ENCODE measurements at places on chromosomes 4 and X.
A peak's percentile ranks its signal among the peaks of the same experiment; 100 is the strongest.

DNA sequence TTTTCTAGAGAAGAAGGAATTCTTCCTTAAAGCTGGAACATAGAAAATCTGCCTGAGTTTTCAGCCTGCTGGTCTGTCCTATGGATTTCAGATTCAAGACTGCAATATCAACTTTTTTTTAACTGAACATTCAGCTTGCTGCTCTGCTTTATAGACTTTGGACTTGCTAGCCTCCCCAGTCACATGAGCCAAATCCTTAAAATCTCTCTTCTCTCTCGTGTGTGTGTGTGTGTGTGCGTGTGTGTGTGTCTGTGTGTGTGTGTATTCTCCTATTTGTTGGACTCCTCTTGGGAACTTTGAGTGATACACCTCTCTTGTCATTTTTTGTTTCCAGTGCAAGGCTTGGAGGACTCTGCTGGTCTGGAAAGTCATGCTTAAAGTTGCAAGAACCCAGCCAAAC lies 6.8 kb upstream of the TBC1D19 start:
- no peak for DNase-seq
- H3K27me3 ChIP-seq, result no peaks in the 10 kb centered on the region
- H3K36me3 ChIP-seq, result no peaks in the 10 kb centered on the region

GRCh38 chr4:176709417-176709816 lies 83.3 kb downstream of the VEGFC start:
- H3K4me3 ChIP-seq, result no peak overlapping the region
- H3K36me3 ChIP-seq, result no peaks in the 10 kb centered on the region
- H3K4me1 ChIP-seq, result no peaks in the 10 kb centered on the region
- H3K27ac ChIP-seq, result no peak overlapping the region

DNA sequence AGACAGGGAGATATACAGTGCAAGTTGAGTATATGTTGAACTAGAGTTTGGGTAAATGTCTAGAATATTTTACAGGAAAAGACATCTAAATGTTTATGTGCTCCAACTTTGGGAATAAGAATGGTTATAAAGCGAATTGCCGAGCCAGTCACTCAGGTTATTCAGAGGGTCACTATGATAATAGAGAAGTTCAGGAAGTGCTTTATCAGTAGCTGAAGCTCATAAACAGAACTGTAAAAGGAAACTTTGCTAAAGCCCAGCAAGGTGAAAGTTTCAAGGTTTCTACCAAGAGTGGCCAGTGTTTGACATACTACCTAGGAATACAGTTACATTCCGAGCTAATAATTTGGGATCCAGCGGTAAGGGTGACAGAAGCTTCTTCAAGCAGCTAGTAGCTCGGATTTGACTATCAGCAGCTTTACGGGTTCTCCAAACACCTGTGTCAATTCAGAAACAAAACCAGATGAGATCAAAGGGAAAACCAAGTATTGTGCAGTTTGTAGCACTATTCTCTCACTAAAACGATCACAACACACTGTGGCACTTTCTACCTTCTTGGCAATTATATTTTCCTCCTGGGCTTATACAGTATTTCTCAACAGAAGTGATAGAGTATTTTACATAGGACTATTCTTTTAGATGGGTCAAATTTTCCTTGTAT lies 17.2 kb upstream of the BCLAF3 start:
- no peak for DNase-seq
- no peak overlapping the region for H3K4me3 ChIP-seq
- H3K27me3 ChIP-seq, result no peaks in the 10 kb centered on the region

DNA sequence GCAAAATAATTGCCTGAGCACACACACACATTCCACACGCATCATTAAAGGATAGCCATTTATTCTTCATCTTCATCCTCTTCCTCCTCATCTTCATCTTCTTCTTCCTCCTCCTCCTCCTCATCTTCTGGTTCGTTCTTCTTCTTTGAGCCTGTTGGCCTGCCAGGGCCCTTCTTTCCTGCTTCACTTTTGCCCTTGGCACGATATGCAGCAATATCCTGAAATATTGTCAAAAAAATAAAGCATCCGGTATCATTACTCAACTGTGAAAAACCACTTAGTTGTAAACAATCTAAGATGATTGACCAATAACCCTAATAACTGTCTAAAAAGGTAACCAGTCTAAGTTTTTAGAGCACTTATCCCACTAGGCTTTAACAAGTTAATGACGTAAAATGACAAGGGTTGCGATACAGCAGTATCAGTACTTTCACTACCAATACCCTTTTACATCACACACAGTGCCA lies 2.1 kb downstream of the HMGB2 start:
- H3K27me3 ChIP-seq, result no peaks in the 10 kb centered on the region
- 0 out of 3 replicates have a peak overlapping the region, but pooled peaks have one; percentile 15 for H3K27ac ChIP-seq
- H3K36me3 ChIP-seq, result peaks cover 59% of the 10 kb centered on the region
- no peak for DNase-seq

DNA sequence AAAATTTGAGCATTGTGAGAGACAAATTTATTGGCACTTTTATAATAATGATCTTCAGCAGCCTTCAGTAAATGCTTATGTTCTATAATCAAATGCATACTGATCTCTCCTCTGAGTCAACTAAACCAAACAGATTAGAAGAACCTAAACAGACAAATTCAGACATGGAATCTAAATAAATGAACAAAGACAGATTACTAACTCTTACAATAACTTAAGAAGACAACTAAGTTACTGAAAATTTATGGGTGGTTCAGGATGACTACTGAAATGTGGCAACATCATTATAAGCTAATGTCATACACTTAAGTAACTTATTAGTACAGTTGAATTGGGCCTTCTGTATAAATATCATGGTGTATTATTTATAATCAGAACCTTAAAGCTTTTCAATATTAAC lies 127.3 kb downstream of the NEK1 start:
- no peak overlapping the region for H3K27ac ChIP-seq
- H3K36me3 ChIP-seq, result 0 out of 3 replicates have a peak, but pooled peaks cover 1% of the 10 kb centered on the region
- H3K4me1 ChIP-seq, result no peaks in the 10 kb centered on the region
- H3K27me3 ChIP-seq, result no peaks in the 10 kb centered on the region
- DNase-seq, result no peak

- H3K4me3 ChIP-seq, result peak overlapping the region; percentile 50
- H3K27ac ChIP-seq, result no peak overlapping the region
- DNase-seq, result no peak
- no peaks in the 10 kb centered on the region for H3K27me3 ChIP-seq
Measured at GRCh38 chr4:88696630-88697029, 999 bp downstream of the NAP1L5 start.

DNA sequence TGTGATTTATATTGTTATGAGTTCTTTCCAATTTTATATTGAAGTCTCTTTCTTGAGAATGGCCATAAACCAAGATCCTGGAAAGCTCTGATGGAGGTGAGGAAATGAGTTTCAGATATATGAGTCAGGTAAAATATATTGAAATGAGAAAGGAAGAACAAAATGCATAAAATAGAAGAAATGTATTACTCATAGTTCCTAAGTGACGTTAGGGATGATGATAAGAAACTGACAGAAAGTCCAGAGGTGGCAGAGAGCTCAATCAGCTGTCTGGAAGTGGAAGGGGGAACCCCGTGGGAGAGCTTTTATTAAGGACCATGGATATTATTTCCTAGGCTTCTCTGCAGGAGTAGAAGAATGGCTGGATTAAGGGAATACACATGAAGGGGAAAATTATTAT lies 24.6 kb downstream of the UGT2B7 start:
- H3K4me1 ChIP-seq, result no peaks in the 10 kb centered on the region
- no peak for DNase-seq
- no peaks in the 10 kb centered on the region for H3K36me3 ChIP-seq
- no peaks in the 10 kb centered on the region for H3K27me3 ChIP-seq

DNA sequence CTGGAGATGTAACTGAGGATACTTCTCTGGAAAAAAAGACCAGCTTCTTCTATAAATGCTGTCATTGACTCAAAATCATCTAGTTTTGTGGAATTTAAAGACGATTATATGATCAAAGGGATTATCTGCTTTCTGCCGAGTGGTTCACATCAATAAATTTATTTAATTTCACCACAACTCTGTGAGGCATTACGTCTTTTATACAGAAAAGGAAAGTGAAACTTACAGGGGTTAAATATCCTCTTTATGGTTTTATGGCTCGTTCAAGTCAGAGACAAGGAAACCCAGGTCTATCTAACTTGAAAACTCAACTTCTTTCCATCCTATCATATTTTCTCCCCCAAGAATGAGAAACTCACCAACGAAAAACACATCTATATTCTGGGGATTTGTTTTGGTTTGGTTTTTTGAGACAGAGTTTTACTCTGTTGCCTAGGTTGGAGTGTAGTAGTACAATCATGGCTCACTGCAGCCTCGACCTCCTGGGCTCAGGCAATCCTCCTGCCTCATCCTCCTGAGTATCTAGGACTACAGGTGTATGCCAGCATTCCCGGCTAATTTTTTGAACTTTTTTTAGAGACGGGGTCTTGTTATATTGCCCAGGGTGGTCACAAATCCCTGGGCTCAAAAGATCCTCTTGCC lies 377.9 kb upstream of the EMCN start:
- no peak for DNase-seq
- H3K4me1 ChIP-seq, result no peaks in the 10 kb centered on the region
- no peaks in the 10 kb centered on the region for H3K27me3 ChIP-seq
- no peak overlapping the region for H3K27ac ChIP-seq
- H3K4me3 ChIP-seq, result no peak overlapping the region

DNA sequence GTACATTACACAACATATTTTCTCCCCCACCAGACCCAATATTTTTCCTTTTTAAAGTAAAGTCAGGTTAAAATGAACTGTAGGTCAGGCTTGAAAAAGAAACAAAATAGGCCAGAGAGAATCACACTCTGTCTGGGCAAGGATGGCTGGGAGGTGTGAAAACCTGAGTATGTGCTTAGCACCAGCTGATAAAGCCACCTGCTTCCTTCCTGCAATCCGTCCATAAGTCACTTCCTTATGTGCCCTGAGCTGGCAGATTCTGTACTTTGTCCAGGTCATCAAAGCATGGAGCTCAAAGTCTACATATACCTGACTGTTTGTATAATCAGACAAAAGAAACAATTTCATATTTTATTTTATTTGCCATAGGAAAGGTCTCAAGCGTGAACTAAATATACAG lies 37.7 kb downstream of the ANTXR2 start:
- H3K27me3 ChIP-seq, result no peaks in the 10 kb centered on the region
- DNase-seq, result no peak
- no peak overlapping the region for H3K27ac ChIP-seq
- peaks cover 9% of the 10 kb centered on the region for H3K4me1 ChIP-seq
- peaks cover 81% of the 10 kb centered on the region for H3K36me3 ChIP-seq

GRCh38 chrX:155326610-155327009 lies 7.8 kb downstream of the CLIC2 start:
- H3K4me3 ChIP-seq, result no peak overlapping the region
- H3K4me1 ChIP-seq, result no peaks in the 10 kb centered on the region
- H3K27me3 ChIP-seq, result no peaks in the 10 kb centered on the region
- peaks cover 8% of the 10 kb centered on the region for H3K36me3 ChIP-seq

GRCh38 chr4:79917246-79917645 lies 155.8 kb downstream of the ANTXR2 start:
- H3K4me3 ChIP-seq, result no peak overlapping the region
- H3K4me1 ChIP-seq, result no peaks in the 10 kb centered on the region
- DNase-seq, result peak; percentile 73
- no peaks in the 10 kb centered on the region for H3K36me3 ChIP-seq
- H3K27ac ChIP-seq, result no peak overlapping the region
- H3K27me3 ChIP-seq, result no peaks in the 10 kb centered on the region

DNA sequence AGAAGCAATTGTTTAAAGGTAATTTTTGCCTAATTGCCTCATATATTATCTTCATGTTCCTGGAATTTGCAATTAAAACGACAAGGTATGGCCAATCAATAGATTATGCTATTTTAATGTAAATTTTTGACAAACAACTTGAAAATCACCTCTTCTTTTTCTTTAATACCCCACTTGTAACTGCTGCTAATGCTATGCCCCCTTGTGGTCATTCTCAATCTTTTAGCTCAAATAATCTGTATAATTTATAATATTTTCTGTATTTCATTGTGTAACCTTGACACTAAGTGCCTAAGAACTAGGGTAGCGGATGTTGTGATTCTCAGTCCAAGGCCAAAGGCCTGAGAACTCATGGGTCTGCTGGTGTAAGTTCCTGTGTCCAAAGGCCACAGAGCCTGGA lies 831.7 kb upstream of the POU3F4 start:
- H3K27ac ChIP-seq, result no peak overlapping the region
- H3K4me1 ChIP-seq, result no peaks in the 10 kb centered on the region
- no peaks in the 10 kb centered on the region for H3K27me3 ChIP-seq
- no peak overlapping the region for H3K4me3 ChIP-seq
- DNase-seq, result no peak
- H3K36me3 ChIP-seq, result no peaks in the 10 kb centered on the region

GRCh38 chr4:912548-913279 lies 19.4 kb downstream of the GAK start:
- H3K4me1 ChIP-seq, result peaks cover 21% of the 10 kb centered on the region
- H3K4me3 ChIP-seq, result no peak overlapping the region
- peaks cover 51% of the 10 kb centered on the region for H3K36me3 ChIP-seq
- no peak overlapping the region for H3K27ac ChIP-seq
- H3K27me3 ChIP-seq, result no peaks in the 10 kb centered on the region

DNA sequence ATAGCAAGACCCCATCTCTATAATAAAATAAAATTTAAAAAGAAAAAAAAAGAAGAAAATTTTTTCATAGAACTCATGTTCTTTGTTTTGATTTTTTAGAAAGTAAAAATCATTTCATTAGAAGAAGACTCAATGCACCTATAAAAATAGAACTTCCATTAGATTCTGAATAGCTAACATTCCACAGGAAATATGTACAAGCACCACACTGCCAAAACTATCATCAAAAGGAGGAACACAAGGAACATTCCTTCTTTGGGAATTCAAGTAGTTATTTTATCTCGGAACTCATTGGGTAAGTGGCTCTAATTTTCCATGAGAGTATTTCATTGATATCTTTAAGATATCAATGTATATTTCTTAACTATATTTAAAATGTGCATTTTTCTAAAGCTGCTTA lies 157.6 kb downstream of the CAMK2D start:
- no peak for DNase-seq
- no peak overlapping the region for H3K27ac ChIP-seq
- no peaks in the 10 kb centered on the region for H3K36me3 ChIP-seq

DNA sequence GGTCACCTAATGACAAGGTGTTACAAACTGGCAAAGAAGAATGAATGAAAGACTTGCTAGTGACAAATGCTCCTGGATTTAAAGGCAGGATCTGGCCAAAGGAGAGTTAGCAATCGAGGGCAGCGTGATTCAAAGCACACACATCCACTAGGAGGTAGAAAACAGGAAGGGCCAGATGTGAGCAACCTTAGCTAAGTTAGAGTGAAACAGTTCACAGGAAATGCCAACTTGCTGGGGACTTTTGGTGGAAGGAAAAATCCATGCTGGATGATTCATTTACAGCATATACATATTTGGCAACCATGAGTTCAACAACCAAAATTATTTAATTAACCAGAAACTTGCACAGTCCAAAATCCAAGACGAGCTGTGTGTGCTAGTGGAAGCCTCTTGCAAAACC lies 276.9 kb downstream of the PTTG2 start:
- no peaks in the 10 kb centered on the region for H3K27me3 ChIP-seq
- H3K4me3 ChIP-seq, result no peak overlapping the region
- H3K36me3 ChIP-seq, result no peaks in the 10 kb centered on the region

GRCh38 chrX:69083361-69083760 lies 81.9 kb downstream of the PJA1 start:
- H3K4me3 ChIP-seq, result no peak overlapping the region
- DNase-seq, result no peak
- no peaks in the 10 kb centered on the region for H3K36me3 ChIP-seq
- no peaks in the 10 kb centered on the region for H3K27me3 ChIP-seq
- peaks cover 13% of the 10 kb centered on the region for H3K4me1 ChIP-seq

Measured in K562 (cell line).